ENCODE measurements at places on chromosomes 6 and 20. TPM values are rescaled to one million over a fixed set of nuclear protein-coding genes. Genes with fewer than 3 reads are reported as not detected.
A peak's percentile ranks its signal among the peaks of the same experiment; 100 is the strongest.

- no peak for DNase-seq
These were observed 32.5 kb downstream of the ANKEF1 start for GRCh38 chr20:10067321-10067720.

PROCR gene
- total RNA-seq = 4.7 TPM

SAMD5 gene
- 14.0 TPM for total RNA-seq

DNA sequence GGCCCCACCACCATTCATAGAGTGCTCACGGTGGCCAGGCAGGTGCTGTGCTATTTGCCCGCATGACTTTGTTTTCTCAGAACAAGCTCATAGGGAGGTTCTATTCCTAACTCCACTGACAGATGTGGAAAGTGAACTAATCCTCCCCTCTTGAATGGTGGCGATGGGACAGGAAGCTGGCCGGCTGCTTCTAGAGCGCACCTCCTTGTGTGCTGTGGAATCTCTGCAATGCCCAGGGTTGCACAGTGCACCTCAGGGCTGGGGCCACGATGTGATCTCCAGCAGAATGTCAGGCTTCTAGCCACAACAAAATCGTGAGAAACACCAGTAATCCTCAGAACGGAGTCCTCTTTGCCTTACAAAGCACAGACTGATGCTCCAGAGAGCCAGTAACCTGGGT, 53.8 kb upstream of the SLC22A23 start:
- no peak for DNase-seq

GSTA2 gene
- total RNA-seq = 65.4 TPM

TDP2 gene
- total RNA-seq = 47.2 TPM

GRCh38 chr20:46350201-46350985, 42.1 kb upstream of the CDH22 start:
- DNase-seq = no peak

MTHFD1L gene
- 101 TPM for total RNA-seq

ELOVL4 gene
- total RNA-seq = 0.56 TPM

GRCh38 chr20:1894471-1894950, 696 bp upstream of the SIRPA start:
- peak; percentile 77 for DNase-seq

Data from Caco-2 (cell line).